Psoas muscle (tissue), 8 donors: ENCODE measurements at places on chromosomes 2 and 18. TPM values are rescaled to one million over a fixed set of nuclear protein-coding genes. Genes with fewer than 3 reads are reported as not detected.

TCF4 gene
- 68.9 TPM for total RNA-seq

PIEZO2 gene
- 0.20 TPM for total RNA-seq

IL1RN gene
- total RNA-seq, result 2.0 TPM

SEC11C gene
- 19.5 TPM for total RNA-seq

PLEKHH2 gene
- 2.2 TPM for total RNA-seq

RNF152 gene
- 2.5 TPM for total RNA-seq
